ENCODE measurements at places on chromosomes 5 and 9.

- no peak for DNase-seq
These were observed 93.8 kb upstream of the BNC2 start for GRCh38 chr9:16964228-16964627.

- peak; percentile 69 for DNase-seq
These were observed 1.3 kb downstream of the MAN2A1 start for GRCh38 chr5:109690975-109691574.

DNA sequence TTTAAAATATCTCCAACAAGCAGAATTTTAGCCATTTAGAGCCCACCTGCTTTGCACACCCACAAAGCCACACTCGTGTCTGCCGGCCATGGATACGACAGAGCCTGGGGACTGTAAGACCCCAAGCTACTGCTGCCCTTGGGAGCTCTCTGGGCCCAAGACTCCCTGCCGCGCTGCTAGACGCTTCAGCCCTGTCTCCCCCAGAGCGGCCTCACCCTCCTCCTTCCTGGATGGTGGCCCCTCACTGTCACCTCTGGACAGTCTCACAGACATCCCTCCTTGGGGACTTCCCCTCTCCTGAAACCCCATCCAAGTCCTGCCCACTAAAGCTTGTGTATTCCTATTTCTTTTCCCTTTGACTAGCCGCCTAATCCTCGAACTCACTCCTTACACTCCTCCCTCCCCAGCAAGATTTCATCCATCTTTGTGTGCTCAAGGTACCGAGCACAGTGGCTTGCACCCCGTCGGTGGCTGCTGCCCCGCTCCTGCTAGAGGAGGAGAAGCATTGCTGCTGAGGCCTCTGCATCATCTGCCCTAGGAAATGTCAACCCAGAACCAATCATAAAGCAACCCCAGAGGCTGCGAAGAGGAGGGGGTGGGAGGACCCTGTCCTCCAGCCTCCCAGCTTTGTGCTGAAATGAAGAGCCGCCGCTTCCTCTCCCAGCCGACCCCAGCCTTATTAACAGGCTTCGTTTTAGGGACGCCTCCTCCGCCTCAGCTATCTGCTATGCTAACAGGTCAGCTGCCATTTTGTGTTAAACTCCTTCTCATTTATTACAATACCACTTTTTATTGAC lies 71.2 kb downstream of the CFAP77 start:
- DNase-seq, result no peak

GRCh38 chr5:126043688-126044087 lies 379.5 kb upstream of the GRAMD2B start:
- DNase-seq, result no peak

GRCh38 chr5:136780518-136780917 lies 415.2 kb upstream of the TRPC7 start:
- DNase-seq, result no peak

GRCh38 chr5:168152660-168153059 lies 138.8 kb upstream of the WWC1 start:
- DNase-seq, result no peak

- no peak for DNase-seq
These were observed 189.0 kb upstream of the MEF2C start for GRCh38 chr5:89071941-89072331.

GRCh38 chr9:97387504-97387886 lies 24.4 kb upstream of the TDRD7 start:
- DNase-seq, result no peak

DNA sequence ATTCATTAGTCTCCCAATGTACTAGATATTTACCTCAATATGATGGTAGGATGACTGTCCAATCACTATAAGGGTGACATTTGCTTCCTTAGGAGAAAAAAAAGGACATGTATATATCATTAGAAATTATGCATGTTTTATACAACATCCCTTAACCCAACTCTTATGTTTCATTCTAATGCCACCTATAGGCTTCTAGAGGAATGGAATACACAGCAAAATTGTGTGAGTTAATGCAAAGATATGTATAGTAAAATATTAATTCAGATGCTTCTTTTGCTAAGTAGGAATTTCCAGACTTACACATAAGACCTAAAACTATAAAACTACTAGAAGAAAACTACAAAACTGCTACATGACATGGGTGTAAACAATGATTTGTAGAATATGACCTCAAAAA lies 3.5 kb downstream of the PRXL2C start:
- DNase-seq, result peak; percentile 35

- DNase-seq, result peak; percentile 16
These were observed 31.8 kb upstream of the FRRS1L start for GRCh38 chr9:109198736-109199382.

- DNase-seq, result no peak
These were observed 67.0 kb upstream of the GNE start for GRCh38 chr9:36325081-36325828.

- DNase-seq, result no peak
These were observed 567.4 kb downstream of the PRR16 start for GRCh38 chr5:121031491-121031890.

GRCh38 chr9:28320616-28321015 lies 747.3 kb upstream of the C9orf72 start:
- no peak for DNase-seq

- DNase-seq, result no peak
These were observed 27.5 kb downstream of the PIP5K1B start for GRCh38 chr9:68732405-68733020.

DNA sequence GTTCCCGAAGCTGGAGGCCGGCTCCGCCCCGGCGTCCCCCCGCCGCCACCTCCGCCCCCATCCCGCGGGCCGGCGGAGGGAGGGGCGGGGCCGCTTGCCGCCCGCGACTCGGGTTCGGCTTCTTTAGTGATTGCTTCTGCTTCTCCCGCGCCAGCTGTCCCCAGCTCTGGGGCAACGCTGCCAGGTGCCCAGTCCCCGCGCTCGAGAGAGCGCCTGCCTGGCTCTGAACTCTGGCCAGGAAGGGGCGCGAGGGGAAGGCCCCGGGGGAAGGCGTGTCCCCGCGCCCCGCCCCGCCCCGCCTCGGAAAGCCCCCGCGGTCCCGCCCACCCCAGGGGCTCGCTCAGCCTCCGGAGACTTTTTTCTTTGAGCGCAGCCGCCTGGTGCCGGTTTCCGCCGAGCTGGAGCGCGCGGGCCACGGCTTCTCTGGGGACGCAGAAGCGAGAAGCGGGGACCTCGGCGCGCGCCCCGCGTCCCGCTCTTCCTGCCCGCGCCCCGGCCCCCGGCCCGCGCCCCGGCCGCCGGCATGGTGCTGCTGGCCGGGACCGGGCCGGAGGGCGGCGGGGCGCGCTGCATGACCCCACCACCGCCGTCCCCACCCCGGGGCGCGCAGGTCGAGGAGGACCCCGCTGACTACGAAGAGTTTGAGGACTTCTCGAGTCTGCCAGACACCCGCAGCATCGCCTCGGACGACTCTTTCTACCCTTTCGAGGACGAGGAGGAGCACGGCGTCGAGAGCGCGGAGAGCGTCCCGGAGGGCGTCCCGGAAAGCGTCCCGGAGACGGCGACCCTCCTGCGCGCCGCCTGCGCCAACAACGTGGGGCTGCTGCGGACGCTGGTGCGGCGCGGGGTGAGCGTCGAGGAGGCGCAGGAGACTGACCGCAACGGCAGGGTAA lies at the start of gene ANKRD33B:
Gene ANKRD33B, plus strand, starts transcription at position 126 of the 893 bp plus-strand sequence. Its CDS starts 398 bp downstream, at position 524.
- peak; percentile 84 for DNase-seq

DNA sequence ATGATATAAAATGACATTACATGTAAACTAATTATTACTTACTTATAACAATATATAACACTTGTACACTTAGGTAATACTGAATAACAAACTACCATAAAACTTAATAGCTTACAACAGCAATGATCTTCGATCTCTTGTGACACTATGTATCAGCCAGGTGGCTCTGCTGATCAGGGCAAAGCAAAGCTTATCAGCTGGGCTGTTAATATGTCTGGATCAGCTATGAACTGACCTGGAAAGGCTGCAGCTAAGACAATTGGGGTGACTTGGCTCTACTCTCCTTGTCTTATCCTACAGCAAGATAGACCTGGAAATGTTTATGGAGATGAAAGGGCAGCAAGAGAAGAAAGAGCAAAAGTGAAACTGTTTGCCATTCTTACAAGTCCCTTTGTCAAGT lies 511.3 kb downstream of the TLR4 start:
- DNase-seq, result no peak

- DNase-seq, result no peak
These were observed 64.5 kb downstream of the STARD4 start for GRCh38 chr5:111447822-111448221.

GRCh38 chr9:91558395-91558794 lies 134.8 kb upstream of the NFIL3 start:
- DNase-seq, result no peak

Measured in CD4-positive, alpha-beta T cell treated with Interleukin-10 for 1 hour (primary cell).